T-helper 17 cell (primary cell): ENCODE measurements at places on chromosomes 5 and 9.

DNA sequence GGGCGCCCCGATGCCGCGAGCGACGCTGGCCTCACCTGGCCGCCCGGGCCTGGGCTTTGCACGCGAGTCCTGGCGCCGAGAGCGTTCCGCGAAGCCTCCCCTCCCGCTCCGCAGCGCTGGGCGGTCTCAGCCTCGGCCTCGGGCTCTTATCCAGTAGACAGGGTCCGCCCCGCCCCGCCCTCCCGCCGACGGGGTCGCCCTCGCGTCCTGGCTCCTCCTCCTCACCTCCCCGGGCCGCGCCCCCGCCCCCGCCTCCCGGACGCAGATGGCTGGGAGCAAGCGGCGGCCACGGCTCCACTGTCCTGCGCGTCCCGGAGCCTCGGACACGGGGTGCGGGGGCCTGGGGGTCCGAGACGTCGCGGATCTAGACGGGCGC is at the start of gene SLC6A3:
TSS of gene SLC6A3 (minus strand) at position 128 of the 376 bp plus-strand sequence. CDS start 2,243 bp downstream, outside the sequence.
- DNase-seq: no peak
- H3K36me3 ChIP-seq: no peaks in the 10 kb centered on the region
- H3K4me3 ChIP-seq: peak within 1 kb of the TSS; percentile 36
- peaks cover 51% of the 10 kb centered on the region for H3K27me3 ChIP-seq

DNA sequence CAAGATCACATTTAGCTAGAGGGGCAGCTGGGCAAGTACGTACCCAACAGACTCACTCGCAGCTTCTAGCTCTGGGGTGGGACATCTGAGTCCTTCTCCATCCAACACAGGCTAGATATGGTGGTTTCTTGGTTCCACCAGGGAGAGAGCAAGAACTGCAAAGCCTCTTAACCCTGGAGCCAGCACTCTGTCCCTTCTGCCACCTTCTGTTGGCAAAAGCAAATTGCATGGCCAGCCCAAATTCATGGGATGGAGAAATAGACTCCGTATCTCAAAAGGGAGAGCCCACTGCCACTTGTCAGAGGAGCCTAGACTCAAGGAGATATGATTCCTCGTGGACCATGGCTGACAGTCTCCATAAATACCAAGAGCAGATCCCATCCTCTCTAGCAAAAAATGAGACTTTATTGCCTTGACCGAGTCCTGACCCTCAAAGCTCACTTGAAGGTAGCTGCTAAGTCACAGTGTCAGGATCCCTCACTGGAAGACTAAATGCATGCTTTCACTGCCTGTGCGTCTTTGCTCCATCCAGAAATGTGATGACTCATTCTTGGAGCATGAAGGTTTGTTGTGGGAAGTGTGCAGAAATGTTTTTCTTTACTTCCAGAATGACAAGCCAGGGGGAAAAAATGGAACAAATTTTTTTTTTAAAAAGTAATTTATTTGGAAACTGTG is 28.8 kb upstream of the ROR2 start:
- H3K4me1 ChIP-seq: no peaks in the 10 kb centered on the region
- DNase-seq: no peak
- H3K27ac ChIP-seq: no peak overlapping the region
- no peaks in the 10 kb centered on the region for H3K36me3 ChIP-seq
- H3K27me3 ChIP-seq: no peaks in the 10 kb centered on the region
- H3K4me3 ChIP-seq: no peak overlapping the region

GRCh38 chr5:58582803-58583491 is at the start of gene RAB3C:
TSS of gene RAB3C (plus strand) at chr5:58583075. CDS start at chr5:58583209, 134 bp downstream.
- H3K36me3 ChIP-seq: peaks cover 3% of the 10 kb centered on the region
- peak within 1 kb of the TSS; percentile 85 for H3K4me3 ChIP-seq
- H3K4me1 ChIP-seq: peaks cover 15% of the 10 kb centered on the region
- DNase-seq: no peak
- H3K27ac ChIP-seq: no peak within 1 kb of the TSS

DNA sequence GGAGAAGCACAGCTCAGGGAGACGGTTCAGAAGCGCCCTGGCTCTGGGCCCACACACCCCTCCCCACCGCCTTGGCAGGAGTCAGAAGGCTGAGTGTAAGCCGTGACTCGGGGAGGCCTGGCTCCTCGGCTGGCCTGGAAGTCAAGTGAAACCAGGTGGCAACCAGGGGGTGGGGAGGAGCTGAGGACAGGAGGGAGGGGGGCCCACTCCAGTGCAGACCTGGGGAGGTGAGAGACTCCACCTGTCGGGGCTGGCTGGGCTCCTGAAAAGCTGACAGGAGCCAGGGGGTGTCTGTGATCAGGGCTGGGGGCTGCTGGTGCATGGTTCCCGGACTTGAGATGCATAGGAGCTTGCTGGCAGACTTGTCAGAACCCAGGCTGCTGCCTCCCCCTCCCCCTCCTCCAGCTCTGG is 150.2 kb upstream of the PHYKPL start:
- no peaks in the 10 kb centered on the region for H3K36me3 ChIP-seq
- peaks cover 26% of the 10 kb centered on the region for H3K27me3 ChIP-seq
- H3K27ac ChIP-seq: no peak overlapping the region
- no peak overlapping the region for H3K4me3 ChIP-seq
- H3K4me1 ChIP-seq: peaks cover 3% of the 10 kb centered on the region
- no peak for DNase-seq

GRCh38 chr5:163248871-163249270 is 188.5 kb upstream of the CCNG1 start:
- no peak overlapping the region for H3K27ac ChIP-seq
- H3K4me3 ChIP-seq: no peak overlapping the region
- H3K27me3 ChIP-seq: no peaks in the 10 kb centered on the region
- H3K36me3 ChIP-seq: no peaks in the 10 kb centered on the region

DNA sequence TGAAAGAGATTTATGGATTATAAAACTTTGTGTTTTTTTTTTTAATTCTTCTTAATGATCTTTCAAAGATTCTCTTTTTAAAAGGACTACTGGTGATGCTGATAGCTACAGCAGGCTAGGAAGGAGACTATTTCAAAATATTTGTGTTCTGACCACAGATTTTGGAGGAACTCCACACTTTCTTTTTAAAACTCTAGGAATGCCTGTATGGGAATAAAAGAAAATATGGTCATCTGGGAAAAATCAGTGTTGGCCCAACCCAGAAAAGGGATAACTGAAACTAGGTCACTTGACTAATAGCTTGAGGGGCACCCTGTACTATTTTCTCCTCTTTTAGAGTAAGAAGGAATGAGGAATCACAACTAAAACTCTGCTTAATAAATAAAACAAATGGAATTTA is 97.6 kb upstream of the ADAMTS19 start:
- H3K4me1 ChIP-seq: no peaks in the 10 kb centered on the region
- H3K36me3 ChIP-seq: no peaks in the 10 kb centered on the region
- H3K27ac ChIP-seq: no peak overlapping the region
- DNase-seq: no peak

GRCh38 chr5:68313336-68313735 is 97.8 kb downstream of the PIK3R1 start:
- H3K27ac ChIP-seq: no peak overlapping the region
- H3K36me3 ChIP-seq: no peaks in the 10 kb centered on the region
- H3K4me1 ChIP-seq: peaks cover 11% of the 10 kb centered on the region
- no peaks in the 10 kb centered on the region for H3K27me3 ChIP-seq
- no peak for DNase-seq

GRCh38 chr9:126499005-126499910 is 114.5 kb upstream of the LMX1B start:
- peaks cover 10% of the 10 kb centered on the region for H3K4me1 ChIP-seq
- peaks cover 17% of the 10 kb centered on the region for H3K27me3 ChIP-seq
- H3K27ac ChIP-seq: no peak overlapping the region
- peak overlapping the region; percentile 75 for H3K4me3 ChIP-seq
- peak; percentile 51 for DNase-seq
- peaks cover 2% of the 10 kb centered on the region for H3K36me3 ChIP-seq

DNA sequence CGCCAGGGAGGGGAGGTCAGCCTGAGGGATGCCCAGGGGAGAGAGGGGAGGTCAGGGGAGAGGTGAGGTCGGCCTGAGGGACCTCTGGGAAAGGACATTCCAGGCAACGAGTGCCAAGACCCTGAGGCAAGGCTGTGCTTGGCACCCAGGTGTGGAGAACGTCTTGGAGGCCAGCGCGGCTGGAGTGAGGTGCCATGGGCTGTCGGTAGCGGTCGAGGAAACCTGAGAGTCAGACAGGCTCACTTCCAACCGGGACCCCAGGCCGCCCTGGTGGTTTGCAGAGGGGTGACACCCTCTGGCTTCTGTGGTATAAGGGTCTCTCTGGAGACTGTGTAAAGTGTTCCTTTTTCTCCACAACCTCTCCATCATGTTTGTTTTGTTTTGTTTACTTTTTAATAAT is 82.9 kb downstream of the CACNA1B start:
- DNase-seq: no peak
- H3K4me3 ChIP-seq: no peak overlapping the region
- H3K27me3 ChIP-seq: peaks cover 7% of the 10 kb centered on the region
- H3K36me3 ChIP-seq: no peaks in the 10 kb centered on the region

DNA sequence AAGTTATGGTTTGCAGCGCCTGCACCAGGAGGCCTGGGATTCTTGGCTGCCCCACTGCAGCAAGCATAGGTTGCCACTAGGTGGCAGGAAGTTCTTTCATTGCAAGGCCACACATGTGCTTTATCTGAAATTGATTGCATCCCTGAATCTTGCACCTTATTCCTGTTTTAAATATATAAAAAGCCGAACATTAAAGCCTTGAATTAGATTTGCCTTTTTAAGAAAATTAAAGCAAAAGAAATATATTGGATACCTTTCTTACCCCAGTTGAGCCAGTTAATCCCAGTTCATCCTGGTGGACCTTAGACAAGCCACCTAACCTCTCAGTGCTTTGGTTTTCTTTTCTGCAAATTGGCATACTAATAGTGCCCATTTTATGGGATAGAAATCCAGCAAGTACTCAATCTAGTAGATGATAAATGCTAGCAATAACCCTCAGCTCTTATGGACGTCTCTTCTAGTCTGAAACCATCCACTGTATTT is 6.3 kb upstream of the TRMT10B start:
- peaks cover 9% of the 10 kb centered on the region for H3K4me1 ChIP-seq
- H3K27ac ChIP-seq: no peak overlapping the region
- H3K27me3 ChIP-seq: peaks cover 6% of the 10 kb centered on the region
- H3K4me3 ChIP-seq: no peak overlapping the region
- DNase-seq: no peak
- H3K36me3 ChIP-seq: peaks cover 3% of the 10 kb centered on the region

DNA sequence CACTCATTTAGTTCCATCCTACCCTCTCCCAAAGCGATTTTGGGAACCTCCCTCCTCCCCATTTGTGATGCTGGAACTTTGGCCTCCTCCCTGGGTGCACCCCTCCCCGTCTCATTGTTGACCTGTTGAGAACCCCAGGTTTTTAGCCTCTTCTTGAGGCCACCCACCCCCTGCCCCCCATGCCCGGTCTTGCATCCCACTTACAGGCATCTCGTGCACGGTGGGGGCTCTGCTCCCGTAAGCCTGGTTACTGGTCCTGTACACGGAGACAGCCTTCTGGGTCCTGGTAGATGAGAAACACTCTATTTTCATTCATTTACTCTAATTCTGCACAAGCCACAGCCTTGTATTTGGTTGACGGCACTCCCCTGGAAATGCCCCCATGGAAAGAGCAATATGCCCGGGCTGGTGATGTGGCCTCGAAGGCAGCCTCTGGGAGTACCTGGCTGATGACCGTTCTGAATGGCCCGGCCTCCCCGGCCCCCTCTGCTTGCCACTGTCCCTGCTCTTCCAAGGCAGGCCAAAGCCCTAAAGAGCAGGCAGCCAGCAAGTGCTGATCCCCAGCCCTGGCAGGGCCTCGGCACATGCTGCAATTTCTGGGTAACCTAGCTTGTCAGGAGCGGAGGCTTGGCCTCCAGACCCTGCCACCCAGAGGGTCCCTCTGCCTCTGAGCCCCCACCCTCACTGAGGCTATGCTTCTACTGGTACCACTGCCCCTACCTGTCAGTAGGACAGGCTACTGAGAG is 1.9 kb upstream of the MRPS2 start:
- H3K4me1 ChIP-seq: peaks cover 7% of the 10 kb centered on the region
- DNase-seq: no peak
- peaks cover 8% of the 10 kb centered on the region for H3K27me3 ChIP-seq
- H3K36me3 ChIP-seq: no peaks in the 10 kb centered on the region
- H3K4me3 ChIP-seq: peak overlapping the region; percentile 91
- no peak overlapping the region for H3K27ac ChIP-seq

DNA sequence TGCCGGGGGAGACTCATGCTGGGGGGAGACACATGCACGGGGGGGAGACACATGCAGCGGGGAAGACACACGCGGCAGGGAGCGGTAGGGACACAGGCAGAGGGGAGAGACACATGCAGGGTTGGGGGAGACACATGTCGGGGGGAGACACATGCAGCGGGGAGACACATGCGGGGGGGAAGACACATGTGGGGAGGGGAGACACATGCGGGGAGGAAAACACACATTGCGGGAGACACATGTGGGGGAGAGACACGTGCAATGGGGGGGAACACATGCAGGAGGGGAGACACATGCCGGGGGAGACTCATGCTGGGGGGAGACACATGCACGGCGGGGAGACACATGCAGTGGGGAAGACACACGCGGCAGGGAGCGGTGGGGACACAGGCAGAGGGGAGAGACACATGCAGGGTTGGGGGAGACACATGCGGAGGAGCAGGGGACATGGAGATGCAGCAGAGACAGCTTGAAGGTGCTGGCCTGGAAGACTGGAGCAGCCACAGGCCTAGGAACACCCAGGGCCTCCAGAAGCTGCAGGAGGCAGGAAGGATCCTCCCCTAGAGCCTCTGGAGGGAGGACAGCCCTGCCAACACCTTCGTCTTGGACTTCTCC is 20.3 kb upstream of the OLFM1 start:
- H3K27me3 ChIP-seq: peaks cover 43% of the 10 kb centered on the region
- DNase-seq: no peak
- peaks cover 3% of the 10 kb centered on the region for H3K36me3 ChIP-seq
- H3K27ac ChIP-seq: no peak overlapping the region
- H3K4me1 ChIP-seq: peaks cover 3% of the 10 kb centered on the region
- H3K4me3 ChIP-seq: no peak overlapping the region

DNA sequence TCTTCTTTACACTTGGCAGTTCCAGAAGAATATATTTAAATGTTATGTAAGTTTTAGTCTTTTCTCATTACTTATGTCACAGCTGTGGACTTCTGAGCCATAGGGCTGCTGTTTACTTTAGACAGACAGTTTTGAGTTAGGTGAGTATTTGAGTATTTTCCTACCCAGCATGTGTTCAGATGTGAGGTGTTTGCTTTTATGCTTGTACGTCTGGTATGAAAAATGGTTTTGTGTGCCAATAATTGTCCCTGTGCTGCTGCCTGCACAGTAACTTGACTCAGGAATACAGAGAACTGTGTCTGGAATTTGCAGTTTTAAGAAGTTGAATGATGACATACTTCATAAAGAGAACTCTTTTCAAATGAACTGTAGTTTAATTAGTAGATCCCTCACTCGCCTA is 20.8 kb downstream of the MEGF10 start:
- peaks cover 2% of the 10 kb centered on the region for H3K36me3 ChIP-seq
- H3K4me1 ChIP-seq: peaks cover 5% of the 10 kb centered on the region
- H3K4me3 ChIP-seq: no peak overlapping the region
- H3K27me3 ChIP-seq: peaks cover 49% of the 10 kb centered on the region

GRCh38 chr5:177981296-177982071 is 14.6 kb downstream of the PROP1 start:
- H3K27ac ChIP-seq: no peak overlapping the region
- peaks cover 51% of the 10 kb centered on the region for H3K27me3 ChIP-seq
- peaks cover 8% of the 10 kb centered on the region for H3K4me1 ChIP-seq
- DNase-seq: no peak

- DNase-seq: no peak
- H3K4me3 ChIP-seq: no peak overlapping the region
- no peak overlapping the region for H3K27ac ChIP-seq
- H3K27me3 ChIP-seq: peaks cover 47% of the 10 kb centered on the region
- H3K36me3 ChIP-seq: peaks cover 5% of the 10 kb centered on the region
- no peaks in the 10 kb centered on the region for H3K4me1 ChIP-seq
These were observed 2.9 kb downstream of the ARL14EPL start for GRCh38 chr5:116035123-116035522.
